Activated CD4-positive, alpha-beta T cell treated with anti-CD3 and anti-CD28 coated beads, Interleukin-2, amount 10 ng/mL, durations not matched to agents 7 days and 5 days (primary cell): ENCODE measurements at places on chromosomes 1 and 21. TPM values are rescaled to one million over a fixed set of nuclear protein-coding genes. Genes with fewer than 3 reads are reported as not detected.

The PINK1 gene
- 3.1 TPM for total RNA-seq

The IVL gene
- not detected for total RNA-seq

DNA sequence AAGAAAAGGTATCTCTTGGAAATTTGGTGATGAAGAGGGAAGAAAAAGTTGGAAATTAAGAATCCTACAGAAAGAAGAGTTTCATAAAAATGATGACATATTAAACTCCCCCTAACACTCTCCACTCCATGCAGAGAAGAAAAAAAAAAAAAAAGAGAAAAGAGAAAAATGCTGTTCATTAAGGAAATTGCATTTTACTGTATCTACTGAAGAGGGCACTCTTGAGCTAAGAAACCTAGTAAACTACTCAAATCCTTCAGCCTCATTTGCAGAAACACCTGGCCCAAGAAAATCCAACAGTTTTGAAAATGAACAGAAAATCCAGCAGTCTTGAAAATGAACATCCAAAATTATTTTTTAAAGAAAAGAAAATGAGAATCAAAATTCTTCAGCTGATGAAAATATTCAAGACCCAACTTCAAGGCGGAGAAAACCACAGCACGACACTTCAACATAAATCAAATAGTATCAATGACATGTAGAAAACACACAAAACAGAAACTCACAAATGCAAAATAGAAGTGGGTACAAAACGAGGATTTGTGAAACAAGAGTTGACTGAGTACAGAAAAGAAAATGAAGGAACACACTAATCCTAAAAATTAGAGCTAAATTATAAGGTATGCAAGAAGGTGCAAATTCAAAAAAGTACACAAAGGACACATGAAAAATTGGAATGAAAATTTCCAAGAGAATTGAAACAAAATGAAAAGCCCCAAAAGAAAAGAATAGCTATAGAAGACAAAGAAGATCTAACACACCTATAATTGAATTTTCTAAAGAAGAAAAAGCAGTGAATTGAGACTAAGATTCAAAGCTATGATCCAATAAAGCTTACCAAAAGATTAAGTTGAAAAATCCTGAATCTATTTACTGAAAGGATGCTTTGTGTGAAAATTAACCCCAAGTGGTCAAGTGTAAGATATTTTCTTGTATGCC is 73.2 kb upstream of the DNAJC6 start:
- no peak for DNase-seq

DNA sequence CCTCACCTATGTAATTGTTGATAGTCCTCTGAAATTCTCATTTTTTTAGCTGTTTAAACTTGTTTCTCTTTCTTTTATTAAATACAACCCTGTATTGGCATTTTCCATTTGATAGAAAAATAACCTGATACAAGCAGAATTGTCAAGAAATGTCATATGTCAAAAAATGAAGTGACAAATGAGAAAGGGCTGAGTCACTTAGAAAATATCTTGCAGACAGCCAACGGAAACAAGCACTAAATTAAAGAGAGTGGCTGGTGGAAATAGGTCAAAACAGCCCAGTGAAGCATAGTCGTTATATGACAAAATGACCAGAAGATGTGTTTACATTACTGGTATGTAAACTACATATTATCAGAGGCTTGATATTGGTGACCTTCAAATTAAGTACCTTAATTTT is 484.4 kb downstream of the PLA2G4A start:
- DNase-seq, result no peak

The SPRR1B gene
- total RNA-seq, result not detected

The LIN28A gene
- not detected for total RNA-seq

- no peak for DNase-seq
Measured at GRCh38 chr1:165994107-165994506, 166.7 kb downstream of the UCK2 start.

DNA sequence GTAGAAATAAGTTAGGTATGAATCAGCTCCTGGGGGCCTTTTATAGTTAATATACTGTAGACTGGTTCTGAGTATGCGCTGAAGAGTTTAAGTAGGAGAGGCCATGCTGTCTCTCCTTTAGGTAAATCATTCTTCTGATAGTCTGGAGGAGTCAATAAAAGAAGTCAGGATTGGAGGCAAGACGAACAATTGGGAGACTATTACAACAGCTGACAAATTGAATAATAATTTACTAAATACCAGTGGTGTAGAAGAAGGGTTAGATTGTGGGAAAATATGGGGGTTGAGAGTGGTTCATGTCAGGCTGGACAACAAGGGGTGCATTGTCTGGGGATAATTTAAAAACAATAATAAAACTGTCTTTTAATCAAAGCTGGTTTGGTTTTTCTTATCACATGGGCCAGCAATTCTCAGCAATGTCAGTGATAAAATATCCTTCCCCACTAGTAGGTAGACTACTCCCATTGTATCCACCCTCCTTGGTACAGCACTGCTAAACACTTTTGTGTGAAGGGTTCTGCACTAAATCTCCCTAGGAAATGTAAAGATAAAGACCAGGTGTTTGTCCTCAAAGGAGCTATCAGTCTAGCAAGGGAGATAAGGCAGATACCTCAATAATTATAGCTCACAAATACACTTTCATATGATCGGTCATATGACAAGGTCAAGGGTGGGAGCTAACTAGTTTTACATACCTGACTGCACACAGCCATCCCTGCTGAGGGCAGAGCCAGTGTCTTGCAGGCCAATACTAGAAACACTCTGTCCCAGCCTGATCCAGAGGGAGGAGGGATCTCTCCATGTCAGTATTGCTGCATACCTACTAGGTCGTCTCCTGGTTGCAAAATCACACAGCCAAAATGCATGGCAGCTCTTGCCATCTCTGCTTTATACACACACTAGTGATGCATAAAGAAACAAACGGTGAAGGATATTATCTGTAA is 299.7 kb downstream of the VAV3 start:
- no peak for DNase-seq
